ENCODE measurements at places on chromosomes 6 and 20.

- DNase-seq: no peak
These were observed 18.1 kb upstream of the NOX3 start for GRCh38 chr6:155473741-155474140.

- no peak for DNase-seq
These were observed 138.0 kb downstream of the GJA1 start for GRCh38 chr6:121573481-121573880.

DNA sequence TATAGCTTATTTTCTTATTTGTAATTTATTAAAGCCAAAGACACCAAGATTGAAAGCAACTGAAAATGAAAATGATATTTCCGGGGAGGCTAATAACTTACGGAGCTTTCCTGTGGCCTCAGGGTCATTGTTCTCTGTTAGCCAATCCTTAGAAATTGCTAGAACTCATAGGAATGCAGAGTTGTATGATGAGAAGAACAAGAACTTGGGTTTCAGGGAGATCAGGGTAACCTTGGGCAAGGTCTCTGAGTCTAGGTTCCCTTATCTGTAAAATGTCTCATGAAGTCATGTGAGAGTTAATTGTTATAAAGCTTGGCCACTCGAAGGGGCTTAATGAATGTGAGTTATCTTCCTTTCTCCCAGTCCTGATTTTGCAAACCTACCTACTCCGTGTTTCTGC lies 20.1 kb upstream of the SERINC3 start:
- DNase-seq: no peak

- DNase-seq: no peak
These were observed 576.1 kb upstream of the MARCKS start for GRCh38 chr6:113281014-113281413.

GRCh38 chr6:87754828-87755227 lies 52.8 kb upstream of the AKIRIN2 start:
- no peak for DNase-seq

DNA sequence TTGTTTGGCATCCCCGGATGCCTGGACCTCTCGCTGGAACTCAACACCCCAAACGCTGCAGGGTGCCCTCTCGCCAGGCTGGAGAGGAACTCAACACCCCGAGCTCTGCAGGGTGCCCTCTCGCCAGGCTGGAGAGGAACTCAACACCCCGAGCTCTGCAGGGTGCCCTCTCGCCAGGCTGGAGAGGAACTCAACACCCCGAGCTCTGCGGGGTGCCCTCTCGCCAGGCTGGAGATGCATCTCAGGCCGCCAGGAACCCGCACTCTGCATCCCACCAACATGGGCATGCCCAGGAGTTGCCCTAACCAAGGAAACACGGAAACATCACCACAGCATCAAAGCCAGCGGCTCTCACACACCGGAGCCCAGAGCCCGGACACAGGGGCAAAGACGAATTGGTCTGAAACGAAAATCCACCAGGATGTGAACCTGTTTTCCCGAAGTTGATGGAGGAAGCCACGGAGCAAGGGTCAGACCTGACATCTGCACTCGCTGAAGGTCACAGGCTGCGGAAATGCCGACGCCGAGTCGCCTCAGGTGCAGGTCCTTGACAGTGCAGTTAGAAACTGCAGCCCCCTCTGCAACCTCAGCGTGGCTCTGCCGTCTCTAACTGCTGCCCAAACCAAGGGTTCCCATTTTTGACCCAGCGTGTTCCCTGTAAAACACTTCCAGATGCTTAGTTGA lies 37.5 kb downstream of the DLL1 start:
- no peak for DNase-seq

DNA sequence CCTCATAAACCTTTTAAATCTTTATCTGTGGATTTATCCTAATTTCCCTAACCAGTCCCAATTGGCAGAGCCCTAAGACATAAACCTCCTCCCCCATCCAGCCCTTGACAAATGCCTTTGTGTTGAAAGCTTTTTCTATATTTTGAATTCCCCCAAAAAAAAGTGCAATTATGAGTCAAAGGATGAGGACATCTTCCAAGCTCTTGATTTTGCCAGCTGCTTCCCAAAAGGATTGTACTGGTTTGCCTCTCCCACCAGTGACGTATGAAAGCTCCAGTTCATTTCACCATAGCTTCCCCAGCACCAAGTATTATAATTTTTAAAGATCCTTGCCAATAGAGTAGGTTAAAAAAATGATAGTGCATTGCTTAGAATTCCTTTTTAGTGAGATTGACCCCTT lies 38.9 kb downstream of the SIRPA start:
- DNase-seq: no peak

DNA sequence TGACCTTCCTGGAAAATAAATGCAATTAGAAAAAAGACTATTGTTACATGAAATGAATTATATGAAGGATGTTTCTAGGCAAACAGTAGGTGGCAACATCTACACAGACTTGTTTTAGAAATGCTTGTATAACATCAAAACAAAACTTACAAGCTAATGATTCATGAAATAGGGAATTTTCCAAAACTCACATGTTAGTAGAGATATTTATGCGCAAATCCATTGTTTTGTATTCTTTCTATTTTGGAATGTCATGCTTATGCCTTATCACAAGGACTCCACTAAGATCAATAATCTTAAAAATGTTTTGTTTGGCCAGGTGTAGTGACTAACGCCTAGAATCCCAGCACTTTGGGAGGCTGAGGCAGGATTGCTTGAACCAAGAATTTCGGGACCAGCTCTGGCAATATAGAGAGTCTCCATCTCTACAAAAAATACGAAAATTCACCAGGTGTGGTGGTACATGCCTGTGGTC lies 32.3 kb upstream of the LGSN start:
- DNase-seq: no peak

DNA sequence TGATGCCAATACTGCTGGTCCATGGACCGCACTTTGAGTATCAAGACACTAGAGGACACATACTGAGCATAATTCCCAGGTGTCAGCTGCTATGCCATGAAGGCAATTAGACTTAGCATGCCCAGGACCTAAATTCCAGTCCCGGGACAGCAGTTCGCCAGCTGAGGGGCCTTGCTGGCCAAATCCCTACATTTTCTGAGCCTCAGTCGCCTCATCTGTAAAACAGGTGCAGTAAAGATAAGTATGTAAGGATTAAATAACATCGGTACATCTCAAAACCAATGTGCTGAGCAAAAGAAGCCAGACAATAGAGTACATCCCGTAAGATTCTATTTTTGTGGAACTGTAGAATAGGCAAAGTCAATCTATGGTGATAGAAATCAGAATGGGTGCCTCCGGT lies 1.0 kb downstream of the BFSP1 start:
- DNase-seq: no peak

GRCh38 chr6:37827603-37828265 lies 8.2 kb downstream of the ZFAND3 start:
- DNase-seq: no peak

- DNase-seq: no peak
These were observed 180.0 kb upstream of the UST start for GRCh38 chr6:148566664-148567350.

DNA sequence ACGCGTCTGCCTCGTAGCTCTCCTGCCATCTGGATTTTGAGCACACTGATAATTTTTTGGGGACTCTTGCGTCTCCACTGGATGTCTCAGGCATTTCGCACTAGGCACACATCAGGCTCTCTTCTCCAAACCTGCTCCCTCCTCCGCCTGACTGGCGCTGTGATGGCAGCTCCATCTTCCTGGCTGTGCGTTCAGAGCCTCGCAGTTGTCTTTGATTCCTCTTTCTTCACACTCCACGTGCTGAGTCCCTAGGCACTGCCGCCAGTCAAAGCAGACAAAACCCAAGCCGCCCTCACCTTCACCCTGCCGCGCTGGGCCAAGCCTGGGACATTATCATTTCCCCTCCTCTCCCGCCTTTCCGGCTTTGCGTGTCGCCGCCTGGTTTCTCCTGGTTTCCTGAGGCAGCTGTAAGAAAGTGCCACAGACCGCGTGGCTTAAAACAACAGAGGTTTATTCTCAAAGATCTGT lies 778 bp downstream of the PSMG4 start:
- DNase-seq: no peak

DNA sequence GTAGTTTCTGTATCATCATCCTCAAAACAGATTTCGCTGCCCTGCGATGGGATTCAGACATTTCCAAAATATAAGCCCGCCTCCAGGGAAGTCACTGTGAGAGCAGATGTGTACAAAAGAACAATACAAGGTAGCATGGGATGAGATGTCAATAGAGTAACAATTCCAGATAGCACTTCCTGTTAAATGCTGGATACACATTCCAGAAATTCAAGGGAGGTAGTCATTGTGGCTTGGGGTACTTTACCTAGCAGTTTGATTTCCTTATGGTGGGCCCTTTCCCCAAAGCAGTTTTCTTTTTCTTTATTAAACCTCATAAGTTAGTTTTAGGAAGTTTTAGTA lies 2.5 kb downstream of the RNF217 start:
- DNase-seq: no peak

- DNase-seq: no peak
These were observed 286.2 kb downstream of the PREX1 start for GRCh38 chr20:48541581-48542071.

DNA sequence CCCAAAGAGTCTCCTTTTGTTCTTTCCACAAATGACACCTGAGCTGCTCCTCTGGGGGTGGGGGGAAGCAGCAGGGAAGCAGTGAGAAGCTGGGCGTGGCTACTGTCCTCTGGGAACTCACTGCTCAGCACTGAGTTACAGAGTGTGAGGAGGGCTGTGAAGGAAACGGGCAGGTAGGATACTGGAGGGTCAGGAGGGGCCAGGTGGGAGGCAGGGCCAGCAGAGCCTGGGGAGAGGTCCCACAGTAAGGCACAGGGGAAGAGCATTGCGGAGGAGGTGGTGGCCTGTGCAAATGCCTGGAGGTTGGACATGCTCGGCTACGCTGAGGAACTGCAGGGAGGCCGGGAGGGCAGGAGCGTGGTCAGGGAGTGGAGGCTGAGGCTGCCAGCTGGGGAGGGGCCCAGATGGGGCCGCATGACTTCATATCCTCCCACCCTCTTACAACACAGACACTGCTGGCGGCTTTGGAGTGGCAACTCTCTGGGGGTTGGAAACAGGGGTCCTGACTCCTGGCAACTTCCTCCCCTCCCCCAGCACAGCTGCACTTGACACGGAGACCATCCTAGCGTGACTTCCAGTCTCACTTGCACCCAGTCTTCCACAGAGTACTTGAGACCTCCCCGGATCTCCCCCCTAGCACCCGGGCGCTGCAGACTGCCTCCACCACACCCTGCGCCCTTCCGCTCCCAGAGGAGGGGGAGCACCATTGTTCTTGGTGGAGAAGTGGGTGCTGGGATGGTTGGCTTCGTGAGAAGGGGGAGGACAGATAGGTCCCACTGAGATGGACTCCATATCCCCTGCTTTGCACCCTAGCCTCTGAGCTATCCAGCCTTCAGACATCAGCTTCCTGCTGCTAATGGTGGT lies 34.2 kb downstream of the RBM38 start:
- no peak for DNase-seq

DNA sequence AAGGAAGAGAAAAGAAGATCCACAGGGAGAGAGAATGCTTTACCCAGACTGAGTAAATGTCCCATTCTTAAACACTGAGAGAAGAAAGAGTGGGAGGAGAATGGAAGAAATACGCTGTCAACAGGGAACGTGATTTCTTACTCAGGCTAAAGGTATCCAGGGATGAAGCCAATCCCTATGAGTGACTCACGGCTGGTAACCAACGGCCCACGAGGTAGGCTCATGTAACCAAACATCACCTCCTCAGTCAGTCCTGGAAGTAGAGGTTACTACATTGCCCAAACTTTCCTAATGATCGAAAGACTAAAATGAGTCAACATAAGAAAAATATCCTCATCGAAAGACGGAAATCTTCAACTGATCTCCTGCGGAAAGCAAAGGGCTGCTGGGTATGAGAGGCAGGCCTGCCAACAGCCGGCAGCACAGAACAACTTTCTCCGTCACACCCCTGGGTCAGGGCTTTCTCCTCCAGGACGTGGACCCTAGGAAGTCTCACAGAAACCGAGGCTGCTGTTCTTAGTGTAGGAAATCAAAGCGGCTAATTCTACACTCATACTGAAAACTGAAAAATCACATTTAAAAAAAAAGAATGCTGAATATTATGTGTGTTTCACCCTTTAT lies 292.6 kb downstream of the GMDS start:
- no peak for DNase-seq

- no peak for DNase-seq
These were observed 564.5 kb downstream of the NKAIN2 start for GRCh38 chr6:124368131-124368530.

DNA sequence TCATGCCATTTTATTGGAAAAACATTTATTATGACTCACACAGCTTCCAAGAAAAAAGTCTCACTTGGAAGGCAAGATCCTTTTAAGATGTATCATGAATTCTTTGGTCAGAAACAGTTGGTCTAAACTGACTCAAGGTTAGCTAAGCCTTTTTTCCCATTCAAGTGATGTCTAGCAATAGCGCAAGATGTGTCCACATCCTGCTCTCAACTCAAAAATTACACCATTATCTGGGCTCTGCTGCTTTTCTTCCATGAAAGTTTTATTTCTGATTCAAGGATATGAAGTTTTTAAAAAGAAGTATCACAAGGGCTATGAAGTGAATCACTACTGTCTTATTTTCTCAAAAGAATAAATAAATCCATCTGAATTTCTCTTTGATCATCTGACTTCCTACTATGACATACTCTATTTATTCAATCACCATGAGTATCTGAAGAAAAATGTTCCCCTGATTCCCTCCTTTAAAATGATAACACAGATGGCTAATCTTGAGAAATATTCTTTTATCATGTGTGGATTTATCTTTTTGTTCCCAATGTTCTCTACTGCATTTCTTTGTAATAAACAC lies 139.2 kb downstream of the AHI1 start:
- no peak for DNase-seq

GRCh38 chr6:113318575-113318917 lies 538.6 kb upstream of the MARCKS start:
- no peak for DNase-seq

- DNase-seq: no peak
These were observed 143.4 kb downstream of the TBXT start for GRCh38 chr6:166024252-166024651.

GRCh38 chr6:169048865-169049205 lies 204.8 kb downstream of the THBS2 start:
- DNase-seq: no peak

DNA sequence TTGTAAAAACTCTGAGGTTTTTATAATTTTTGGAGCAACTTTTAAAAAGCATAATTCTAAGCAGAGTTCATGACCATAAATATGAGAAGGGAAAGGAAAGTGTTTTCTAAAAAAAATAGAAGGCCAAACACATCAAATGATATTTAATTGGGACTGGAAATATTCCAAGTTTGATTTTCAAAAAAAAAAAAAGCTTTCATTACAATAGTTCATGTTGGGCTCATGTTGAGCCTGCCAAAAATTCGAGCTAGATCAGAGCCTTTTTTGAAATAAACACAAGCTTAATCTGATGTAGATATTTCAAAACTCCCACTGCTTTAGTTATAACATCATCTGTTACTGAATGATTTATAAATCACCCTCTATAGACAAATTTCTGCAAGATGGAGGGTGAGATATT lies 163.4 kb upstream of the DEFB112 start:
- DNase-seq: no peak

All from esophagus squamous epithelium (tissue), 5 donors.